ENCODE measurements at places on chromosomes 1 and 21. TPM values are rescaled to one million over a fixed set of nuclear protein-coding genes. Genes with fewer than 3 reads are reported as not detected.

GRCh38 chr1:201396861-201397464 is 2.2 kb downstream of the LAD1 start:
- DNase-seq: no peak

DNA sequence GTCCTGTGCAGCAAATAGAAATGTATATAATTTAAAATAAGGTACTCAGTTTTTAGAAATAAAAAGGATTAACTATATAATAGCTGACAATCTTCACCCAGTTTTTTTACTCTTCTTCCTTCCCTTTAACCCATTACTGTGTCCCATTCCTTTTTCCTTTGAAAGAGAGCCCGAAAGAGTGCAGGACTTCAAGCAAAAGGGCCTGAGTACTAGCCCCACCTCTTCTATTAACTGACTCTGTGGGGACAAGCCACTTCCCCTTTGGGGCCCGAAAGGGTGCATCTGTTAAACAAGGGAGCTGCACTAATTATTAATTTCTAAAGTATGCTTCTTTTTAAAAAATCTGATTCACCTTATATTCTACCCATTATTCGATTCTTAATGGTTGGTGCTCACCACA is 3.3 kb downstream of the USP24 start:
- no peak for DNase-seq

DNA sequence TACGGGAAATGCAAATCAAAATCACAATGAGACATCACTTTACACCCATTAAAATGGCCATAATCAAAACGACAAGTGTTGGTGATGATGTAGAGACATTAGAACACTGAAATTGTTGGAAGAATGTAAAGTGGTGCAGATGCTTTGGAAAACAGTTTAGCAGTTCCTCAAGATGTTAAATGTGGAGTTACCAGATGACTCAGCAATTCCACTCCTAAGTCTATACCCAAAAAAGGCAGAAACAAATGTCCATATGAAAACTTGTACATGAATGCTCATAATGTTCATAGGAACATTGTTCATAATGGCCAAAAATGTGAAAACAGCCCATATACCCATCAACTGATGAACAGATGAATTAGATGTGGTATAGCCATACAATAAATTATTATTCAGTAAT is 267.4 kb downstream of the KCNH1 start:
- no peak for DNase-seq

- DNase-seq: no peak
These were observed 43.2 kb downstream of the DSTYK start for GRCh38 chr1:205168291-205168690.

- DNase-seq: no peak
These were observed at the start of gene DOP1B for GRCh38 chr21:36156815-36157670. TSS of gene DOP1B (plus strand) at chr21:36156824. CDS start at chr21:36164734, 7,910 bp downstream.

GRCh38 chr21:22536509-22536908 is 1538.3 kb downstream of the NCAM2 start:
- DNase-seq: no peak

DNA sequence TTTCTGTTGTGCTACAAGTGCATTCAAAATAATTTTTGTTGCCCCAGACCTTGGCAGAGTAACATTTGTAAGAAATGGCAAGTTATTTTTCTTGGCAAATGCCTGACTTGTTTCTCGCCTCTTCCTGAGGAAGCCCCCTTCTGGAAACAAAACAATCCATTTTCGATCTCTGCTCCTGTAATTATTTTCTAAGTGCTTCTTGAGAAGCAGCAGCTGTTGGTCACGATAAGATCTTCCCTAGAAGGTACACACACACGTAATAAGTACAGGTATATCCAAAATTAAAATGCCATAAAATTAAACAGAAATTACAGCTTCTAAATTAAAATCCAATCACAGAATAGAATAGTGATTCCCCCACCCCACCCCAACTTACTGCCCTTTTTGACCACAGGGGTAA is 47.3 kb downstream of the LPGAT1 start:
- DNase-seq: no peak

DNA sequence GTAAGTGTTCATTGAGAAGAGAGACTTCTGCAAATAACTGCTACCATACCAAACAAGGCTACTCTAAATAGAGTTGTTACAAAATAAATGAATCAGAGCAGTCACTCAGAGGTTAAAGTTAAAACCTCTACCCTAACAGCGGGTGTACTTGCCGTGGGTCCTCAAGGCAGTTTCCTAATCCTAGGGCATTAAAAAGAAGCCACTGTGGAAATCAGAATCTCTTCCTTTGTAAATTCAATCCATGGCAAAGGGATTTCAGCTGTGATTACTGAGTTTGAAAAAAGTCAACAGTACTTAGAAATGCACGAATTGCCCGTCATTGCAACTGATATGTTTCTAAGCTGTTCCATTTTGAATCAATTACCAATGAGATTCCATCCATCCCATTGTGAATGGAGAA is 13.5 kb downstream of the TBX15 start:
- no peak for DNase-seq

GRCh38 chr1:81313289-81313688 is 487.4 kb upstream of the ADGRL2 start:
- no peak for DNase-seq

C1orf115 gene
- total RNA-seq: 28.5 TPM

C1orf87 gene
- total RNA-seq: not detected

TRPM2 gene
- total RNA-seq: 12.0 TPM

PRR9 gene
- not detected for total RNA-seq

COL8A2 gene
- 3.3 TPM for total RNA-seq

IGSF9 gene
- 0.13 TPM for total RNA-seq
